Activated gamma-delta T cell treated with anti-CD3 and anti-CD28 coated beads, Interleukin-2, amount 50 U/mL, for 16 hours (primary cell): ENCODE measurements at places on chromosomes 12 and 14.

- no peak for DNase-seq
These were observed 22.8 kb upstream of the USP44 start for GRCh38 chr12:95573951-95574576.

- no peak for DNase-seq
These were observed 17.2 kb downstream of the PPFIBP1 start for GRCh38 chr12:27541031-27541719.

DNA sequence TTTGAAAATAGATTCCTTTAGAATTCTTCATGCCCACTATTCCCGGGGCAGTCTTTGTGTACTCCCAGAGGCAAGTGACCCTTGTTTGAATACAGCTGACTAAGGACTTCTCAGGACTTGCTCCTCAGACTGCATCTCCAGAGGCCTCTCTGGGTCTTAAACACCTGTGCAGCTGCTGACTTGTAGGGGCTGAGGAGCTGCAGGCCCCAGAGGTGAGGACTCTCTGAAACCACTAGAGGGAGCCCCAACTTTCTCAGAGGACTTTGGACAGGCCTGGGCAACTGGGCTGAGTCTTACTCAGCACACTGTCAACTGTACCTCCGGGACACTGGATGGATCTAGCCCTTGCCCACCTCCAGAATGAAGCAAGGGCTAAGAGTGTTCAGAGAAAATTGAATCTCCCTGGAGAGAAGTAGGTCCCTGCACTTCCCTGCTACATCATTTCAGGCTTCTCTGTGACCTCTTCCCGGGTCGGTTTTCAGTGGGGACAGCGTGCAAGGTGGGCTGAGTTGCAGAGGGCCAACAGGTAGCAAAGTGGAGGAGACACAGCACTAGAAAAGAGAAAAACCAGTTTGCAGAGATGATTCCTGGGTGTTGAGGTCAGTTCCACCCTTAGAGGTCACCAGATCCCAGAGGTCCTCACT lies 164.6 kb downstream of the TMEM117 start:
- DNase-seq, result no peak

DNA sequence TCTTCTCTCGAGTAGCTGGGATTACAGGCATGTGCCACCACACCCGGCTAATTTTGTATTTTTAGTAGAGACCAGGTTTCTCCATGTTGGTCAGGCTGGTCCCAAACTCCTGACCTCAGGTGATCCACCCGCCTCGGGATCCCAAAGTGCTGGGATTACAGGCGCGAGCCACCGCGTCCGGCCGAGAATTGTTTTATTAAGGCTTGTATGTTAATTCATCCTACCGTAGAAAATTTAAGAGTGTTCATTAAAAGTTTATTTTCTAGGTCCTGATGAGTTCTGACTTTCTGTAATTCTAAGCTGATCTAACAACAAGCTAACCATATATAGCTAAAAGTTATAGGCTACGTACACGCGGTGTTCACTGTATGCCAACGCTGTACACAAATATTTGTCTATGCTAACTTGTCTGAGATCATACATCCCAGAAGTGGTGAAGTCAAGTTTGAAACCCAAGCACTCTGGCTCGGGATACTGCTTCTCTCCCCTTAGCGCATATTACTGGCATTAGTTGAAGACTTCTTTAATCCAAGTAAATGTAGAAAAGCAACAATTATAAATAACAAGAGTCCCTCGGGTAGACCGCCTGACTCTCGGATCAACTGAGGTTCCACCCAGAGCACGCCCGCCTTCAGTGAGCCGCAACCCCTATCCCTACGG lies 570 bp upstream of the MRPS35 start:
- DNase-seq, result no peak

DNA sequence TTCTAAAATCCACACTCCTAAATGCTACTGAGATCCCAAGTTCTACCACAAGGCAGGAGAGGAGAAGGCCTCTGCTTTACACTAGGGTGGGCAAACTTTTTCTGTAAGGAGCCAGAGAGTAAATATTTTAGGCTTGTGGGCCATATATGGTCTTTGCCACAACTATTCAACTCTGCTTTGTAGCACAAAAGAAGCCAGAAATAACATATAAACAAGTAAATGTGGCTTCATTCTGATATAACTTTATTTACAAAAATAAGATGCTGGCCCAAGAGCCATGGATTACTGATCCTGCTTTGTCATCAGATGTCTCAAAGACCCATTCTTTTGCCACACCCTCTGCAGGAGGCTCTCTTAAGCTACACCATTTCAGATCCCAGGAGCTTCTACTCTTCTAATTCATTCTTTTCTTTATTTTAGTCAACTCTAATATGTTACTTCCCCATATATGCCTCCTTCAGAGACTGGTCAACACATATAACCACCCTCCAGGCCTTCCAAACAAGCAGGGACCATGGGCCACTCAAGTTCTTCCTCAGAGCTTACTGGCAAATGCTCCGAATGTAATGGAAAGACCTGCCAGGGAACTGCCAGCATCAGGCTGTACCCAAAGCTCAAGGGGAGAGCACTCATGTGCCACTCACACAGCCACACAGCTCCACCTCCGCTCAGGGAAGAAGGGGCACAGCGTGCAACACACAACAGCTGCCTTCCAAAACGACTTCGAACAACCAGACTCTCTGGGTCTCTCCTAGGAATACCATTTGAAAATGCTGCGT lies 15.6 kb downstream of the APPL2 start:
- DNase-seq, result no peak

DNA sequence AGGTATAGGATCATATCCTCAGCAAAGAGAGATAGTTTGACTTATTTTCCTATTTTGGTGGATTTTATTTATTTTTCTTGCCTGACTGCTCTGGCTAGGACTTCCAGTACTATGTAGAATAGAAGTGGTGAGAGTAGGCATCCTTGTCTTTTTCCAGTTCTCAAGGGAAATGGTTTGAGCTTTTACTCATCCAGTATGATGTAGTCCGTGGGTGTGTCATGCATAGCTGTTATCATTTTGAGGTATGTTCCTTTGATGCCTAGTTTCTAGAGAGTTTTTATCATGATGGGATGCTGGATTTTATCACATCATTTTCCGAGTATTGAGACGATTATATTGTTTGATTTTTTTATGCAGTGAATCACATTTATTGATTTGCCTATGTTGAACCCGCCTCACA lies 97.2 kb downstream of the MGAT4C start:
- no peak for DNase-seq

- no peak for DNase-seq
These were observed 178.0 kb downstream of the RPAP3 start for GRCh38 chr12:47527816-47528215.

- DNase-seq, result no peak
These were observed 6.1 kb downstream of the ERBB3 start for GRCh38 chr12:56086096-56086495.

DNA sequence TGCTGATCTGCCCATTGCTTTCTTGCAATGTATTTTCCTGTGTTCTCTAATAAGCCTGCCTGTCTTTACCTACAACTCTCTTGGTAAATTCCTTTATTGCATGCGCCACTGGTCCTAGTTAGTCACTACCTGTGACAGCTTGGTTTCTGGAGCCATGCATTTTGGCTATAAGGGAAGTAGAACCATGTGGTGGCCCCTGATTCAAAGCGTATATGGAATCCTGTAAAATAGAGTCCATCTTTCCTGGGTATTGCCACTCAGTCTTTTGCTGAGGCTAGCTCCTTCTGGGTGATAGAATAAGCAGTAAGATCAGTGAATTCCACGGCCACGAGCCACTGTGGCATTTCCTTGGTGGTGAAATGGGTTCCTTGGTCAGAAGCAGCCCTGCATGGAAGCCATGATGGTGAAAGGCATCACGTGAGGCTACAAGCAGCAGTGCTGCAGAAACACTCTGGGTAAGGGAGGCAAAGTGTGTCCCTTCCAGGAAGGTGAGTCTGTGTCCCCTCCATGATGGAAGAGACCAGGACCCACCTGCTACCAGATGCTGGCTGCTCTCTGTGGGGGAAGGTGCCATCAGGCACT lies 19.6 kb downstream of the TNFAIP2 start:
- no peak for DNase-seq

GRCh38 chr14:24436355-24437019 lies 6.1 kb downstream of the SDR39U1 start:
- no peak for DNase-seq

- no peak for DNase-seq
These were observed at the start of gene COL2A1 for GRCh38 chr12:48004053-48004941. Gene COL2A1 (minus strand): TSS chr12:48004476. CDS start chr12:48004321, 155 bp downstream.

DNA sequence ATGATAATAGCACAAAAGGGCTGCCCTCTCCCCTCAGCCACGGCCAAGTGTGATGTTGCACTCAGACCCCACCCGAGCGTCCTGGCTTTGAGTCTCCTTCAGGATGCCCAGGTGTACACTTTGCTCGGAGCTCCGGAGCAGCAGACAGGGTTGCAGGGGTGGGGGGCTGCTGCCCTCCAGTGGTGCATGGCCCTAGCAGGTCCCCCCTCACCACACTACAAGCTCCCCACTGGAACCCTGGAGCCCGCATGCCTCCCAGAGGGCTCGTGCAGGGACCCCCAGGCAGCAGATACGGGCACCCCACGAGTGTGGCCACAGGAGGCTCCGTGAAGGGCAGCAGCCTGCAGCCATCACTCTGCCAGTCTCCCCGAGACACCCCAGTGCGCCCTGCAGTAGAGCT lies 69.9 kb upstream of the C14orf180 start:
- no peak for DNase-seq

DNA sequence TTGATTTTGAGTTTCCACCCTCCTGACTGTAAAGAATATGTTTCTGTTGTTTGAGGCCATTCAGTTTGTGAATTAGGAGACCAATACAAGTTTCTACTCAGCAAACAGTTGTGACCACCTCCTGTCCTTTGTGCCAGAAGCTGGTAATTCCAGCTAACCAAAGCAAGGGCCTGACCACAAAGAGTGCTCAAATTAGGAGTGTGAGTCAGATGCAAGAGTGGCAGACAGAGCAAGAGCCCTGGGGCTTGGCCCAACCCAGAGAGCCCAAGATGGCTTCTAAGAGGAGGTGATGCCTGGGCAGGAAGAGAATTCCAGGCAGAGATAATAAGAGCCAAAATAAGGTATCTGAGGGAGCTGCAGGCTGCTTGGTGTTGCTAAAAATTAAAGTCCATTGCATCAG lies 77.7 kb upstream of the C14orf132 start:
- DNase-seq, result no peak

- DNase-seq, result no peak
These were observed 947.6 kb upstream of the MDGA2 start for GRCh38 chr14:48622980-48623379.

GRCh38 chr14:68476212-68477109 lies 316.4 kb downstream of the ZFP36L1 start:
- no peak for DNase-seq

GRCh38 chr14:89357655-89358297 lies 59.3 kb downstream of the FOXN3 start:
- DNase-seq, result no peak

DNA sequence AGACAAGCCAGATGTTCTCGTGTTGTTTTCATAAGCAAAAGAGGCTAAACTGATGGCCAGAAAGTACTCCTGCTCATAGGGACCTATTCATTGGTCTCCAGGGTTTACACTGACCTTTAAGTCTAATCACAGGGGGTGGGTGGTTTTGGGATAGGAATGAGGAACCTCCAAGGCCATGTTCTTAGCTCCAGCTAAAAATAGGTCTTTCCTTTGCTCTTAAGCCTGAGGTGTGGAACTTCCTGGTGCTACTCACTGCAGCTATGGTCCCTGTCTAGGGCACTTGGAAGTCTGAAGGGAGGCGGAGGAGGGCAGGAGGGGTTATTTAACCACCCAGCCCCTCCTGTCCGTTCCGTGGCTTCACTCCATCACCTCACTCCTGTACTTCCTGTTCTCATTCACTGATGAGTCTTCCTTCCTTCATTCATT lies 18.6 kb downstream of the GPRC5A start:
- no peak for DNase-seq

DNA sequence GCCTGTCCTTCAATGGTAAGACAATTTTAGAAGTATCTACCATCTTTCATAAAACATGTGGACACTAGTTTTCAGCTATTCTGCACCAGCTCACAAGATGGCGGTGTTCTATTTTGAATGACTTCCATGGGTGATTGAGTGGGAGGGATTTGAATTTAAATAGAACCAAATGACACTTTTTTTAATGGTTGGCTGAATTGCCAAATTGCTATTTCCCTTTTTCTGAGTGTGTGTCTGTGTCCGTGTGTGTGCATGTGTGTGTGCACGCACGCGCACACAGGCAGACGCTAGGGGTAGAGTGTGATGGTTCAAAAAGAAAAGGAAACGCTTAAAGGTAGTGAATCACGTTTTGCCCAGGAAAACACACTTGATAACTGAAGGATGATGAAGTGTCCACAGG lies 362.6 kb downstream of the DAD1 start:
- no peak for DNase-seq

- DNase-seq, result no peak
These were observed 139.5 kb downstream of the SLC25A21 start for GRCh38 chr14:37032863-37033262.

GRCh38 chr12:110252716-110253115 lies 28.3 kb upstream of the ATP2A2 start:
- no peak for DNase-seq

DNA sequence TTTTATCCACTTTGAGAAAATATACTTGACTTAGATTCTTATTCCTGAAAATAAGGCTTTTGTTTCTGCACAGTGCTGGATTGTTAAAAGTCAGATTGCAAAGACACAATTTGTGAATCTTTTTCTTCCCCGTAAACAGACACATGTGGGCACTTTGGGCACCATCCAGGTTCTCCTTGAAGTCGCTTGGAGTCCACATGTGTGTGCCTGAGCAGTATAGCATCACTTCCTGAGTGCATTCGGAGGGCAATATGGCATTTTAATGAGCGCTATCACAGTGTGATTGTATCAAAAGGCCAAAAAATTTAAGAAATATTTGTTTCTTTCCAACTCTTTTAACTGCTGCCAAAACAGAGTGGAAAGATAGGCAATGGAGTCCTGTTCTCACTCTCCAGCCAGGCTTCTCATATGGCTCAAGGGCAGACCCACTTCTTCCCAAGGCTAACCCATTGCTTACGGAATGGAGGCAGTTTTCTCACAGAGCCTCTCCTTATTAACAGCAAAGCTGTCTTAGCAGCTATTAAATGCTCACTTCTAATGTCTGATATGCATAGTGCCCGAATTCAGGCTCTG lies 397.1 kb downstream of the EGLN3 start:
- no peak for DNase-seq
